Activated T-cell treated with anti-CD3 and anti-CD28 coated beads, Interleukin-2, amount 50 U/mL, for 4 hours (primary cell): ENCODE measurements at places on chromosomes 12 and 14.

GRCh38 chr14:104424406-104425072 is 155.0 kb upstream of the C14orf180 start:
- DNase-seq, result no peak

DNA sequence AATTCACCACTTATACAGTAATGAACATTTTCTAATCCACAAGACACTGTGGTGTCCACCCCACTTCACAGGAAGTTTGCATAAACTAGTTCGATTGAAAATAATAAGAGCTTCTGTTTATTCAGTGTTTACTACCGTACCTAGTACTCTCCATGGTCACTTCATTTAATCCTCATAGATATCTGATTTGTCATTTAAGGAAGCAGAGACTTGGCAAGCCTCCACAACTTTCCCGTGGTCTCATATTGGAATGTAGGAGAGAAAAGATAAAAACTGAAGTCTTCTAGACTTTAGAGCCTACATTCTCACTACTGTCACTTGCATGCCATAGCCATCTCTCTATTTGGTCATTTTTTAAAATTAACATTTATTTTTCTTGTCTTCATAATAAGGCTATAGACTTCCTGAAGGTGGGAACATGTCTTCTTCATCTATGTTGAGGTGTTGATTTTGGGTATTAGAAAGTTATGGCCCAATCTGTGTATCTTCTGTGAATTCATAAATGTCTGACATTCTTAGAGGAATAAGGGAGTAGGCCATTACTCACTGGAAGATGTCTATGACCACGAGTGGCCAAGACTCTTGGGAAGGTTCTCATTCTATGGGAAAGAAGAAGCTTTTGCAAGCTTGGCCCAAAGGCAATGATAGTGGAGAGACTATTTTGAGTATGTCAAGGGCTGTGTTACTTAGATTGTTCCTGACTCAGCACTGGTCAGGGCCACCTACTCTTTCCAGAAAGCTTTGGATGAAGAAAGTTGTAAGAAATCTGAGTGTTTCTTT is 423.7 kb downstream of the LRIG3 start:
- no peak for DNase-seq

DNA sequence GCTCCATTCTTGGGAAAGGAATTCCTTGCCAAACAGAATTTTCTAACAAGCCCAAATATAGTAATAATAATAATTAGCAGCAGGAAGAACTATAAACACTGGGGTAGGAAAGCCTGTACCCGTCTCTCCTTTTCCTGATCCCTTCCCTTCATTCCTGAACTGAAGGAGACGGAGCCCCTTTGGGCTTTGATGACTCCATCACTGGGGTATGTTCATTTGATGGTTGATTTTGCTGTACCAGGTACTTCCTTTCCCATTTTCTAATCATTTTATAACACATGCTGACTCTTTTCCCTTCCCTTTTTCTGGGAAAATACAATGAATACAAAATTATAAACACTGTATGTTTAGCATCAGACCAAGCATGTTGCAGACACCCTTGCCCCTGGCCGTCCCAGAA is 3.6 kb upstream of the RCOR1 start:
- no peak for DNase-seq

GRCh38 chr12:52495389-52495788 is 2.3 kb upstream of the KRT6A start:
- no peak for DNase-seq

- DNase-seq, result peak; percentile 44
Measured at GRCh38 chr12:106247674-106248311, at the start of gene CKAP4. Gene CKAP4, minus strand, starts transcription at chr12:106248020. Its CDS starts 169 bp downstream, at chr12:106247851.

GRCh38 chr12:56334490-56334793 is 642 bp upstream of the PAN2 start:
- DNase-seq, result no peak

DNA sequence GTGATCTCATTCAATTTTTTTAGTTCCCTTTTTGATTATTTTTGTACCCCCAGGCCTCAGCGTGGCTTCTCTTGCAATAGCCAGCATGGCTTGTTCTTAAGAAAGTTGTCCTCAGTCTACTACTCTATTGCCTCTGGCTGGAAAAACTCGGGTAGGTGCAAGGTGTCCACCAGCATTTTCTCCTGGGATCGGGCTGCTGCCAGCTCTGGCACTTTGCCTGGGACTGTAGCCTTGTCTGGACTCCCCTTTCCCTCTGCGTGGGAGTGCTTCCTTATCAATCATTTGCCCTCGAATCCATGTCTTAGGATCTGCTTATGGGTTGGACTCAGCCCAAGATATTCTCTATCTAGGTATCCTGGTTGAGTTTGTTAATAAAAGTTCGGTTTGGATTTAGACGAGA is 773.4 kb downstream of the DIO2 start:
- no peak for DNase-seq

DNA sequence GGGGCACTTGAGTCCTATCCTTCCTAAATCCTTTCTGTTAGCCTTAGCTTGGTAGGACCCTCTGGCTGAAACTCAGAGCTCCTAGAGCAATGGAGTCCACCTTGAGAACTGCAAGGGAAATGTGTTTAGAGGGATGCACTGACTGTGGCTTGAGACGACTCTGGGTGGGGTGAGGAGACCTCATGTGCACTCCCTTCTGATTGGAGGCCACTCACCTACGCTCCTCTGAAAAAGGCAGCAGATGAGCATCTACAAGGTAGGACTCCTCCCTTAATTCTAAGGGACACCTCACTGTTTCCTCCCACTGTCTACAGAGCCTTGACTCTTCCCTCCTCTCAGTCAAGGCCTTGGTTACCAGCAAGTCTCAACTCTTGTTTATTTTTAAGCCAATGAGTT is 1.0 kb downstream of the MAP3K12 start:
- no peak for DNase-seq

DNA sequence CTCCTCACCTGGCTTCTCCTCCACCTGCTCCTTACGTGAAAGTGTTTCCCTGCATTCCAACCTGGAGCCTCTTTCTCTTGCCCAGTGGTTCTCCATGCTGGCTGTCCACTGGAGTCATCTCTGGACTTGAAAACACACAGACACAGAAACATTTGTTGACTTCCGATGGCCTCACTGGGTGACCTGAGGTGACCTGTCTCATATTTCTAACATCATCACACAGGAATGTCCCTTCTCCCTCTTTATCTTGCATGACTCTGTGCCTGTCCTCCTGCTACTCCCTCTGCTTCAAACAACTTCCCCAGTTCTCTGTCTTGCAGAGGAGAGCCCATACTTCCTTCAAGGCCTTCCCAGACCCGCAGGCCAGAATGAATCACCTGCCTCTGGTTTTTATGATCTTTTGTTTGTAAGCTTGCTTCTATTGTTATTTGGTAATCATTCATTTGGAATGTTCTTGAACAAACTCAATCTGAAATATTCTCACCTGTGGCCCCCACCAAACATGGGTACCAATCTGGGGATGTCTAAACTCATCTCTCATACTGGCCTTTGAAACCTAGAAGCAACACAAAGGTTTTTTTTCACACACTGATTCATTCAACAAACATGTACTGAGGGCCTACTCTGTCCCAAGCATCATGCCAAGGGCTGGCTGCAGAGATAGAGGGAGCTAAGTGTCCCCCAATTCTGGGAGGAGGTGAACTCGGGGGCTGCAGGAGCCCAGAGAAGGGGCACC is 9.7 kb upstream of the RIN3 start:
- DNase-seq, result no peak

GRCh38 chr12:51217133-51217967 is 512 bp downstream of the POU6F1 start:
- DNase-seq, result peak; percentile 34

DNA sequence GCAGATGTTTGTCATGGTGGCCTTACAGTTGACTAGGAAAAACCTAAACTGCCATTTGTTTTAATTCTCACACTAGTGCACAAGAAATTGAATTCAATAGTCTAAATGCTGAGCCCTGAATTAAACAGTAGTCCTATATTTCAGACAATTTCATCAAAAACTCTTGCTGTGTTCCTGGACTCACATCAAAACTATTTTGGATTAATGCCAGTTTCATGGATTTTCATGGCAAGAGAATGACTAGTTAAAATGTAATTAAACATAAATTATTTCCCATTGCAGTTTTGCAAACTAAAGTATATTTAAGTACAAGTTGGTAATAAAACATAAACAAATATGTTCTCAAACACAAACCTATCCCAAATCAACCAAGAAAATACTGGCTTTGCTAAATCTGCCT is 468.0 kb upstream of the PRICKLE1 start:
- no peak for DNase-seq

DNA sequence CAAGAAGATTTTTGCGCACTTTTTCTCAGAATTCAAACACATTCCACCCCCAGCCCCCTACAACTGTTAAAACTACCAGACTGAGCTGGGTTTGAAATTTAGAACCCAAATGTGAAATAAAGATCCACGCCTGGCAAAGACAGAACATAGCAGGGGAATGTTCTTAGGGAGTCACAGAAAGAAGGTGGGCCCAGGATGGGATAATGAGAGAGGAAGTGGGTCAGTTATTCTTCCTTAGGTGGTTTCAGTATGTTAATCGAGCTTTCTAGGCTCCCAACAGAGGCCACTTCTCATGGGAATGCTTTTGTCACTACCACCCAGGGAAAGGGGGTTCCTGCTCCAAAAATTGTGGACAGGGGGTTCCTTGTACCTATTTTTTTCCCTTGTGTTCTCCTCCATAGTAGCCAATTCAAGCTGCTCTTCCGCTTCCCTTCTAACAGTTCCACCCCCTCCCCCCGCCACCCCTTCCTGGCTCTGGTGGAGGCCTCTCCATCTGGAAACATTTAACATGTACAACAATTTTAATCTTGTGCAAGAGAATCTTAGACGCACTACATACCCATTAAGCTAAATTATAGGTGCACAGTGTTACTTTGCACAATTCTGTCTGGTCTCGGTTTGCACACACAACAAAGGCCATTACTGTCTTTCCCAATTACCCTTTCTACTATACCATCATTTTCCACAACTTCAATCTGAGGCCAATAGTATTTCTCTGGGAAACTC is 218.1 kb downstream of the MON2 start:
- DNase-seq, result no peak

- DNase-seq, result no peak
Measured at GRCh38 chr12:18753481-18754123, 15.7 kb downstream of the CAPZA3 start.

DNA sequence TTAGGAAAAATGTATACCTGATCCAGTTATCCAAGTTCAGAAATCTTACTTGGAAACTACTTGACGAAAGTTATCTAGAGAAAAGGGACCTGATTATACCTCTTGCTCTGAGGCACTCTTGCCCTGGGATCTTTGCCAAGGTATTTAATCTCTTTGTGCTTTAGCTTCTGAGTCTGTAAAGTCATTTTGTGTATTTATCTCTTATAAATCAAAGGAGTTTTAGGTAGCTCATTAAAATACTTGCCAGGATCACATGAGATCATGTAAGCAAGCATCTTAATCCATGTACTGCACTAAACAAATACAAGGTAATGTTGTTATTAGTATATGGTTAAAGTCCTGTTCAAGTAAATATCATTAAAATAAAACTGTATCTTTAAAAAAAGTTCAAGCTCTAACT is 147.5 kb downstream of the IPO8 start:
- no peak for DNase-seq

DNA sequence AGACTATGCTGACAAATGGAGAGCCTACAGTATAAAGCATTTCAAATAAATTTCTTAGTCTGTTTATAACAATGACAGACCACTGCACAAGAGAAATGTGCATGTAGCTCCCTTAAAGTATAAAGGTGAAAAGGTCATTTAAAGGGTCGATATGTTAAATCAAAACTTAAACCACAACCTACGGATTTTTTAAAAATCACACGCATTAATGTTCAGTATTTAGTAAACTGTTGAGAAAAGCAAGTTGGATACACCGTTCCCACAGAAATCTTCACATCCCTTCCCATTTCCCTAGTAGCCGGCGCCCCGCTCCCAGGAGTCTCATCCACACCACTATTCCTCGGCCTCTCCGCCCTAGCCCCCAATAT is 614 bp downstream of the FKBP3 start:
- DNase-seq, result no peak

GRCh38 chr14:45177076-45177475 is 41.3 kb downstream of the FANCM start:
- DNase-seq, result no peak

DNA sequence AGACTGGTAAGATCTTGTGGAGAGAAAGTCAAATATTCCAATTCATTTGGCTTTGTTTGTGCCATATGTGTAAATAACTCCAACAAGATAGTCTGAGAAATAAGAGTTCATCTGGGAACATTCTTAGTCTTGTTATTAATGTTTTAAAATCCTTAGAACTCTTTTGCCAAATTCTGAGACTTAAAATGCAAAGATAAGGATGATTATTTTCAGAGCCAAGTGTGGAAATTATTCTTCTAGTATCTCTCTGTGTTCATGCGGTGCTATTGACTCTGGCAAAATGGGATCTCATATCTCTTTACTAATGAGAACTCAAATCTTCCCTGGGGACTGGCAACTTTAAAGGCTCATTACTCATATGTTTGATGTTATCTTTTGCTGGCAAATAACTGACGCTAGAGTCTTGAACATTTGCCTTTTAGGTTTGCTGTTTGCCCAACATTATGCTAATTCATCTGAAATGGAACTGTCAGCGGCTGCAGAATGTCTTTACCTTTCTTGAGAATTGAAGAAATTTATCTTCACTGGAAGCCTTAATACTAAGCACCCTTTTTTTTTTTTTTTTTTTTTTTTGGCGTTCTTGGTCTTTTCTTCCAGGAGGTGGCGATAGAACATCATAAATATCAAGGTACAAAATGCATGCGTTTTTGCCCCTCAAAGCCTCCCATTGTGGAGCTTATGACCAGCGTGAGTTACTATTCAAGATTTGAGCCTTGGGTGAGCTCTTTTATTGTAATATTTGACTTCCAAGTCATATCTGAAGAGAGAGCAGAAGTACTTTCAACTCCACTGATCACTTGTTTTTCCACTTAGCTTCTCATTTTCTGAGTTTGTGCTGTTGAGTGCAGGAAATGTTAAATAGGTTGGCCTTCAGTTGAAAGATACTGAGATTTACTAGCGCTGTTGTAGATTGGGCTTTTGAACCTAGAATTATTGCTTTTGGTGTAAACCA is 86.5 kb downstream of the CAND1 start:
- DNase-seq, result no peak

- DNase-seq, result no peak
Measured at GRCh38 chr12:27425306-27425705, 21.2 kb upstream of the SMCO2 start.

DNA sequence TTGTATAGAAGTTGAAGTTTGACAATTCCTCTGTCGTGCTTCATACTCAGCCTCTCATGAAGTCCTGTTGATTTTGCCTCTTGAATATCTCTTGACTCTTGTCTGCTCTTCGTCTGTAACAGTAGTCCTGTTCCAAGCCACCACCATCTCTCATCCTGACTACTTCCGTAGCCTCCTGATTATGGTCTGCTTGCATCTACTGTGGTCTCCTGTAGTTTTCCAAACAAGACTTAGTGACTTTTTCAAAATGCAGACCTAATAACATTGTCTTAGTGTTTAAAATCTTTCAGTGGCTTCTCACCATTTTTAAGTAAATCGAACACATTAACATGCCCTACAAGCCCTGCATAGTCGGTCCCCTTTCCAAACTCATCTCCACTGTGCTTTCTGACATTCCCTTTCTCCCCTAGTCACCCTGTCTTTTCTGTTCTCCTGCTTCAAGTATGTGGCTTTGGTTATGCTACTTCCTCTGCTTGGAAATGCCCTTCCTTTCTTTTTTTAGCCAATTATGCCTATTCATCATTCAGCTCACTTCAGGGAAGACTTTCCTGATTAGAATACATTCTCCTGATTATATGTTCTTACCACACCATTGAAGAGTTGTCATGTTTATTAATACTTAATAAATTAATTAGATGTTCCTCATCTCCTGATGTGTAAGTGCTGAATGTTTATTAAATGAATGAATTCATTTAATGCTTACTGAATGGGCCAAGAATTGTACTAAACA is 2.0 kb downstream of the SCYL2 start:
- no peak for DNase-seq

- DNase-seq, result peak; percentile 14
Measured at GRCh38 chr14:92922883-92923743, at the start of gene CHGA. Gene CHGA, plus strand, starts transcription at chr14:92923150. Its CDS starts 210 bp downstream, at chr14:92923360.

- no peak for DNase-seq
Measured at GRCh38 chr12:50556273-50556672, 51.5 kb downstream of the DIP2B start.
